ENCODE measurements at places on chromosomes 7 and 10.

DNA sequence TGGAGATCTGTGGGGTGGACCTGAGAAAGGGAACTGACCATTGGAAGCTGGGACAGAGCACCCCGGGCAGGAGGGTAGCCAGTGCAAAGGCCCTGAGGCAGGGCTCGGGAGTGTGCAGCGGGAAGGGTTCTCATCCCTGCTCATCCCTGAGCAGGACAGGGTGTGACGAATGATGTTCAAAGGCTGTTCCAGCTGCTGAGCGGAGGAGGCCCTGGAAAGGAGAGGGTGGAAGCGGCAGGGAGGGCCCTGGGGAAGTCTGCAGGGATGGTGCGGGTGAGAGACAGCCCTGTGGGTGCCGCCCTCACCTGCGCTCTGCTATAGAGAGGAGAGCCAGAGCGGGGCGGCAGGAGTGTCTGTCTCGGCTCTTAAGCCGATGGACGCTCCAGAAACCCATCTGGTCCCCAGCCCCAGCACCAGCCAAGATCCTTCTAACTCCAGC is 43.7 kb downstream of the PRKAG2 start:
- DNase-seq, result no peak

DNA sequence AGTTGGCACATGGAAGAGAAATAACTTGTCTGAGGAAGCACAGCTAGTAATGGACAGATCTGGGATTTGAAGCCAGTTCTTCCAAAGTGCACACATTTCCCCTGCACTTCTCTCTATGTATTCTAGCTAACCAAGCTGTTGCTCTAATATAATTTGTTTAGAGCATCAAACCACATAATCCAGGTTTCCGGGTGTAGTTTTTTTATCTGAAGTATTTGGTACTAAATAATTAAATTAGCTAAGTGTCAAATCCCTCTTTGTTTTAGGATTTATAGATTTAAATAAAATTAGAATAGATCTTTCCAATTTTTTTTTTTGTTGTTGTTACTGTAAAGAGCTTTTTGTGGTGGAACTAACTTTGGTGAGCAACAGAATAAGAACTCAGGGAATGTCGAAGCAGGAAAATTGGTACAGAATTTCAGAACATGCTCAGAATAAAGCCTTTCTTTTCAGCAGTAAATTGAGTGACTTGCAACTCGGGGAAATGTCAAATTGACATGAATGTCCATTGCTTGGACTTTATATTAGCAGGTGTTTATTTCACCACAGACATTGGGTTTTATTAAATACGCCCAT is 33.7 kb downstream of the CAMK1D start:
- DNase-seq, result no peak

- no peak for DNase-seq
These were observed 5.7 kb upstream of the OR6V1 start for GRCh38 chr7:143046426-143046851.

- DNase-seq, result no peak
These were observed 657.6 kb downstream of the PARD3 start for GRCh38 chr10:34157501-34157900.

GRCh38 chr7:43467406-43467805 is 115.5 kb upstream of the STK17A start:
- DNase-seq, result no peak

DNA sequence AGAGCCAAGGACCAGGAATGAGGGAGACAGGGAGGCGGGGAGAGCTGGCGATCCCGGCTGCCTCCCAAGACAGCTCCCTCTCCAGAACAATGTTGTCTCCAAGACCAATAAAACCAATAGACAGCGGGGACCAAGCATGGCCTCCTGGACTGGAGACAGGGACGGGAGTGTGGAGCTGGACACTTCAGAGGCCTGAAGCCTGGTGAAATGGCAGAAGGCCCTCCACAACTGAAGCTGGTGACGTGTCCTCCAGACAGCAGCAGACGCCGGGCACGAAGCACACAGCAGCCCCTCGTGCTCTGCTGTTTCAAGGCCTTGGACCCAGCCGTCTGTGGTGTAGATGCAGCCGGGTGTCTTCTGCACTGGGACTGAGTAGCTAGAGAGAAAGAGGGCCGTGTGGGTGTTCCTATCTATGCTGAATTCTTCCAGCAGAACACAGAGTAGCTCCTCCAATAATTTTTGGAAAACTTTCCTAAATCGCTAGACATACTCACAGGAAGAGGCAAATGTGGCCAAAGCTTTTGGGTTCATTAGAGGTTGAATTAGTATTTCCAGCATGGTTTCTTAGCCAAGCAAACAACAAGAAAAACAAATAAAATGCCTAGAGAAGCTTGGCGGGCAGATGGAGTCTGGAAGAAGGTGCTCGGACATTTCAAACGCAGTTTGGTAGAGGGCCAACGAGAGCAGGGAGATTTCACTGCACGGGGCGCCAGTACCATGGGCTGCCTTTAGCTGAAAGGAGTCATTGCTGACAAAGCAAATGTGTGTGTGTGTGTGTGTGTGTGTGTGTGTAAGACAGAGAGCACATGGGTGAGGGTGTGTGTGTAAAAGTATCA is 570.4 kb downstream of the TCERG1L start:
- no peak for DNase-seq

DNA sequence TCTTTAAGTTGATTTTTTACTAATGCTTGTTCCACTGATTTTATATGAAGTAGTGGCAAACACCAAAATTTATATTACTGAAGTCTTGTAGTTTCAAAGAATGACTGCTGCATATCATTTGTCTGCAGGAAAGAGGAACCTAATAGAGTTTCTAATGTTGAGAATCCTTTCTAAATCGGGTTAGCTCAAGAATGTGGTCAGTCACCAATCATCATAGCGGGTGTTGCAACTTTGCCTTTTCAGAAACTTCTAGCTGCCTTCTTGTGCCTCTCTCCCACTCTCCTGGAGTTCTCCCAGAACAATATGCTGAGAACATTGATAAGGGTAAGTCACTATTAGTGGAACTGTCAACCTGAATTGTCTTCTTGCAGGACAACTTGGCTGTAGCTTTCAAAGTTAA is 524.8 kb upstream of the SORCS1 start:
- DNase-seq, result no peak

DNA sequence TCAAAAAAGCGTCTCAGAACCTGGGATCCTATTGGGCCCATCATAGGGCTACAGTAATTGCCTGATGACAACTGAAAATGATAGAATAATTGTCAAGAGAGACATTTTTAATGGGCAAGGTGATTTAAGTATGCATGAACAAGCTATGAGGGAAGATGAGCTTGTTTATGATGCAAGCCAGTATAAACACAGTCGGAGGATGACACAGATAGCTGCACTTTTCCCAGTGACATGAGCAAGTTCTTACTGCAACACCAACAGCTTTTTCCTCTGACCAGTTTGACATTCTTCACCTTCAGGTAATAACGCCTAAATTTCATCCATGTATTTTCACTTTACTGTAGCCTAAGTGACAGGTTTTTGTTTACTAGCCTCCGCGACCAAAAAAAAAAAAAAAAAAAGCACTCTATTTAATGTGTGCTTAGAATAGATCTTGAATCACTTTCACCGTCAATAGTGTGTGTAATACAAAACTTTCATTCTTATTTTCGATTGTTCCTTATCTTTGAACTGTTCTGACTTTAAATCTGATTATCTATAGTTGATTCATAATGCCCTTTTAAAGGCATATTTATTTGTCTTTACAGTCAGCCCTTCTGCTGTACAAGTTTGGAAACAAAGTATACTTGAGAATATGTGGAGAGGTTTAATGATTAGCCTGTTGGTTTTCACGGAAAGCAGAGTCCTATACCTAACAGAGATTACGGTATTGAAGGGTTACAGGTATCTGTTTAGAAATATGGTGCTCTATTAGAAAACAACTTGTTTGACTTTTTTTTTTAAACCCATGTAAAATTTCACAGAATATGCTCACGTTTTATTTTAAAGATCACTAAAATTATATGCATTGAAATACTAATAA is 1.7 kb downstream of the FOXP2 start:
- no peak for DNase-seq

DNA sequence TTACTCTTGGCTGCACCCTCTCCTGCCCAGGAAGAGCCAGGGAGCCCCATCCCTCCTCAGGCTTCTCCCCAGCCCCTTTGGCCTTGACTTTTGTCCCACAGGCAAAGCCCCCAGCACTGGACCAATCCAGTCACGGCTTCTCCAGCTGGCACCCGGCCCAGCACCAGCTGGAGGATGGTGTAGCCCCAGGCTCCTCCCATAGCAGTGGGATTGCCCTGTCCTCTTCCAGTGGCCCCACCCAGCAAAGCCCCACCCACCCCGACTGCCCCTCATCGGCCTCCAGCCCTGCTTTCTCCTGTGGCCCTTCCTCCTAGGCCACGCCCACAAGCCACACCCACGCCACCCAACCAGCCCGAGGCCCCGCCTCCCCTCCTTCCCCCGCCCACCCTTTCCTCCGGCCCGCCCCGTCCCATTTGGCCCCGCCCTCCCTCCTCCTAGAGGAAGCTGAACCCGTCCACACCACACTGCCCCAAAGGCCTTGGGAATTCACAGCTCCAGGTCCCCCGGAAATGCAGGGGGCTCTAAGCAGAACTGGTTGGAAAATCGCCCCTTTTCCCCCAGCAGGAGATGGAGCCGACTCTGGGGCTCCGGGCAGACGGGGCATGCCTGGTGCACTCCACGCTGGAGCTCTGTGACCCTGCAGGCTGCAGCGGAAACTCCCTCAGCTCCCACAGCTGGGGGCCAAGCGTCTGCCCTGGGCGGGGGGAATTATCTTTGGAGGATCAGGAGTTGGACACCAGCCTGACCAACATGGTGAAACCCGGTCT is 25.2 kb downstream of the GET4 start:
- peak; percentile 90 for DNase-seq

DNA sequence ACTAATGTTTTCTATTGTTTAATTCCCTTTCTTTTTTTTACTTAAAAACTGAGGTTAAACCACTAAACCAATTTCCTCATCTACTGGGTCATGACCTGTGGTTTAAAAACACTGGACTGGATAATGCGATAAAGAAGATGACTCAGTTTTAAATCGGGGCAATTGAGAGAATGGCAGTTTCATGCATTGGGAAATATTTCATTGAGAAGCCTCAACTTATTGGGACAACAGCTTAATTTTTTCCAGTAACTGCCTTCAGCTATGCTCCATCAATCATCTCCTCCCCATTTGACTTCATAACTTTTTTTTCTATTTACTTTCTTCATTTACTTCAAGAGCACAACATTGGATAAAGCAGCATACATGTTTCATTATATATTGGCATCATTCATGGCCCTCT is 61.8 kb upstream of the MET start:
- DNase-seq, result no peak

DNA sequence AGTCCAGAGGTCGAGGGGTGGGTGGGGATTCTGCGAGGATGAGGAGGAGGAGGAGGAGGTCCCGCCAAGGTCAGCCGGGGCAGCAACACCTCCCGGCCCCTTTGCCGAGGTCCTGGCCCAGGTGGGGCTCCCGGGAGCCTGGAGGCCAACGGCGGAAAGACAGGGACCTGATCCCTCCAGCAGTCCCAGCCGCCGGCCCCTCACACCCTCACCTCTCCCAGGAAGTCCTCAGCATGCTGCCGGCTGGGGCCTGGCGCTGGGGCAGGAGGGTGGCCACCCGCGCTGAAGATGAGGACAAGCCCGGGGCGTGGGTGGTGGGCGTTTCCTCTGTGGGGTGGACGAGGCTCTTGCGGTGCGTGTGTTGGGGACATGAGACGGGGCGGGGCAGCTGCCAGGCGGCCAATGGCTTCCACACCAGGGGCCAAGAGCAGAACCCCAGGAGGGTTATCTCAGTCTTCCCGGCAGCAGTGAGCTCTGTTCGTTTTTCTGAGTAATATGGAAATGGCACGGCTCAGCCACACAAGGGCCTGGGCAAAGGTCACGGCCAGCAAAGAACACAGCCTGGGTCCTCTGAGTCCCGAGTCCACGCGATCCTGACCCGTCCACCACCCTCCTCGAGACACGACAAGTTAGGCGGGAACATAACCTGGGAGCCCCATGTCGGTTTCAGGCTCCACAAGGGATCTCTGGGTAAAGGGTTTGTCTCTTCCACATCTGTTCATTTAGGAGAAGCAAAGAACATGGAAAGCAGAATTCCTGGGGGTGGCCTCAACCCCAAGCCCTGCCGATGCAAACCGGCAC is 82.9 kb upstream of the PDGFA start:
- no peak for DNase-seq

GRCh38 chr10:78247821-78248220 is 214.2 kb downstream of the RPS24 start:
- DNase-seq, result no peak

- no peak for DNase-seq
These were observed 37.2 kb upstream of the TARP start for GRCh38 chr7:38310591-38311101.

DNA sequence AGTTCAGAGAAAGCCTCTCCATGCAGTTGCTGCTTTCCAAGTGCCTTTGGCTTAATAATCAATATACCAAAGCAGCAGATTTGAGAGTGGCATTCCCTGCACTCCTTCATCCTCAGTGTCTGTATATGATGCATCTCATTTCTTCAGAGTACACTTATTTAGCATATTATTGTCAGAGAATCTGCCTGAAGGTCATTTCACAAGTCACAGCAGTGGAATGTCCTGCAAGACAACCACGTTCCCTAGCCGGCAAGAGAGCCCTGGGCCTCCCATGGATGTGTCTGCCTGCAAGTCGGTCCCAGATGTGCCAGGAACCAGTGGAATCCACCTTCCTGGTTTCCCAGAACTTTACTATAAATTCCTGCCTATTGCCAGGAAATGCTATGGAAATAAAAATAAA is 289.4 kb upstream of the IGFBP3 start:
- DNase-seq, result no peak

DNA sequence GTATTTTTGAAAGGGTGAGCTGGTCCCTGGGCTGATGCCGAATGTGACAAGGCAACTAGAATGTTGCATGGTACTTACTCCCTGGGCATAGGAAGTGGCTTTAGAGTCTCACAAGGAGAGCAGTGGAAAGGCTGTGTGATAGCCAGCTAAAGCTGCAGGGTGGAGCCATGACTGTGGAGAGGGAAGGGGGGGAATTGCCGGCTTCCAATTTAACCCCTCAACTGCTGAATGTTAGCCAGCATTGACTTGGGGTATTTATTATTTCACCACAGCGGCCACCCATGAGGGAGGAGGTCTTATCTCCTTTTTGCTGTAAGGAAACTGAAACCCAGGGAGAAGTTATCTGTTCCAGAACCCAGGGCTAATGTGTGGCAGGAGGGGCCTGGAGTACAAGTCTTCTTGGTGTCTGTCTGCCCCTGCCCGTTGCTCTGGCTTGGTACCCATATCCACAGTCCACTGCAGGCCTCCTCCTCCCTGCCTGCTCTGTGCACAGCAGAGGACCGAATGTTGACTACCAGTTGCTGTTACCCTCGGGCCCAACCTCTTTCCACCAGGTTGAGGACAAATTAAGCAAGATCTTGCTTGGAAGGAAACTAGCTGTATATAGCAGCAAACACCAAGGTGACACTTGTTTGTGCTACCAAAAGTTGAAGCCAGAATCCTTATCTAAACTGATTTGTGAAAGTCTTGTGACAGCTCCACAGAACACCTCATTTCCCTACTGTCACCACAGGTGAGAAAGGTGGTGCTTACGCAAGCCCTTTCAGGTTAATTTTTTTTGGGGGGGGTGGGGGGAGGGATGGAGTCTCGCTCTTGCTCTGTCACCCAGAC is 37.6 kb downstream of the WBP1L start:
- DNase-seq, result peak; percentile 34

- DNase-seq, result no peak
These were observed 88.7 kb downstream of the ADARB2 start for GRCh38 chr10:1648648-1649047.

GRCh38 chr7:39507866-39508551 is 58.2 kb upstream of the YAE1 start:
- DNase-seq, result no peak

Data from WERI-Rb-1 (cell line).